ENCODE measurements at places on chromosomes 7 and 10.
A peak's percentile ranks its signal among the peaks of the same experiment; 100 is the strongest.

DNA sequence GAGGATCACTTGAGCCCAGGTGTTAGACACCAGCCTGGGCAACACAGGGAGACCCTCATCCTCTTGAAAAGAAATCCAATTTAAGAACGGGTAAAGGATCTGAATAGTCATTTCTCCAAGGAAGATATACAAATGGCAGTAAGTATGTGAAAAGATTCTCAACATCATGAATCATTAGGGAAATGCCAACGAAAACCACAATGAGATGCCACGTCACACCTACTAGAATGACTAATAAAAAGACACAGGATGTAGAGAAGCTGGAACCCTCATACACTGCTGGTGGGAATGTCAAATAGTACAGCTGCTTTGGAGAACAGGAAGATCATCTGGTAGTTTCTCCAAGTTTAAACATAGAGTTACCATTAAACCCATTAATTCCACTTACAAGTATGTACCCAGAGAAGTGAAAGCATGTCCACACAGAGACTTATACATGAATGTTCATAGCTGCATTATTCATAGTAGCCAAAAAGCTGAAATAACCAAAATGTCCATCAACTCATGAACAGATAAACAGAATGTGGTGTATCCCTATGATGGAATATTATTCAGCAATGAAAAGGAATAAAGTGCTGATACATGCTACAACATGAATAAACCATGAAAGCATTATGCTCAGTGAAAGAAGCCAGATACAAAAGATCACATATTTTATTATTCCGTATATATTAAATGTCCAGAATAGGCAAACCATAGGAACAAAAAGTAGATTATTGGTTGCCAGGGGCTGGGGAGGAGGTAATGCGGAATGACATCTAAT is 13.1 kb upstream of the ZMIZ2 start:
- no peak for DNase-seq

DNA sequence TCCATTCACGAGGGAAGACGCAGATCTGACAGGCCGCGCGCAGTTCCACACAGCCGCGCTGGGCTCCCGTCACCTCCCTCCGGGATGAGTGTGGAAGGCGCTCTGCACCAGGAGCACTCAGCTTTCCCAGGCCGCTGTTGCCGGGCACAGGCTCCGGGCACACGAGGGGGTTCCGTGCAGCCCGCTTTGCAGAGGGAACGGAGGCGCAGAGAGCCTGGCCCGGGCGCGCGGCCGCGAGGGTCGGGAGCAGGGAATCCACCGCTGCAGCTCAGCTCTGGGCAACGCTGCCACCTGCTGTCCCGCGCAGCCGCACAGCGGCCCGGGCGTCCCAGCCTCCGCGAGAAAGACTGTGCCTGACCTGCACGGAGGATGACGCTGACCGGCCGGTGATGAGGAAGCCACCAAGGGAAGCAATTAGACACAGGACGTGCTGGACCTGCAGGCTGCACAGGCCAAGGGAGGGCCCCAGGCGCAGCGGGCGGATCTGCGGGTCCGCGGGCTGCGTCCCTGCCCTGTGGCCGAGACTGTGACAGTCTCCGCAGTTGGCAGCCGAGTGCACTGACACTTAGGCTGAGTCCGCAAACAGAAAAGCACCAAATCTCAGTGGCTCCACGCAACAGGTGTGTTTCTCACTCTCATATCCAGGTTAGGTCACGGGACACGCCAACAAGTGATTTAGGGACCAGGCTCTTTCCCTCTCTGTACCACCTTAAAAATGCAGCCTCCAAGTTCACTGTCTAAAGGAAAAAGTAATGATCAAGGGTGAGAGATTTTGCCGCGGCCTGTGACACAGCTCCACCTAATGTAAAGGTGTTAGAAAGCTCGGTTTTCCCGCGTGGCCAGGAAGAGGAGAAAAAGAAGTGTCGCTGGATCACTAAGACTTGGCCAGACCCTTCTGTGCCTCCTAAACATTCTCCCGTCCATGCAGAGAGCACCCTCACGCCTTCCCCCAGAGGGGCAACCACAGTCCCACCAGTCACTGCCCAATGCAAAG is 94.5 kb downstream of the SEC61G start:
- DNase-seq: peak; percentile 52

- DNase-seq: no peak
These were observed 47.8 kb upstream of the TMEM243 start for GRCh38 chr7:87267239-87267900.

- DNase-seq: no peak
These were observed 61.8 kb upstream of the FAM204A start for GRCh38 chr10:118403967-118404366.

GRCh38 chr10:91589015-91589657 is 43.7 kb downstream of the PPP1R3C start:
- no peak for DNase-seq

GRCh38 chr7:104978460-104978859 is 35.5 kb upstream of the KMT2E start:
- DNase-seq: no peak

Measured in OCI-M1 (cell line).